ENCODE measurements at places on chromosomes 5 and 9. TPM values are rescaled to one million over a fixed set of nuclear protein-coding genes. Genes with fewer than 3 reads are reported as not detected.

GRCh38 chr9:36443581-36443980 is 43.5 kb upstream of the RNF38 start:
- H3K27me3 ChIP-seq: no peaks in the 10 kb centered on the region
- DNase-seq: no peak
- 0 out of 2 replicates have a peak overlapping the region, but pooled peaks have one; percentile 15 for H3K4me3 ChIP-seq
- H3K27ac ChIP-seq: peak overlapping the region; percentile 41
- H3K36me3 ChIP-seq: no peaks in the 10 kb centered on the region

- H3K4me3 ChIP-seq: no peak overlapping the region
- 0 out of 2 replicates have a peak, but pooled peaks cover 9% of the 10 kb centered on the region for H3K4me1 ChIP-seq
- DNase-seq: no peak
- no peak overlapping the region for H3K27ac ChIP-seq
- H3K27me3 ChIP-seq: no peaks in the 10 kb centered on the region
Observed at GRCh38 chr5:142540922-142541422, 144.9 kb downstream of the FGF1 start.

DNA sequence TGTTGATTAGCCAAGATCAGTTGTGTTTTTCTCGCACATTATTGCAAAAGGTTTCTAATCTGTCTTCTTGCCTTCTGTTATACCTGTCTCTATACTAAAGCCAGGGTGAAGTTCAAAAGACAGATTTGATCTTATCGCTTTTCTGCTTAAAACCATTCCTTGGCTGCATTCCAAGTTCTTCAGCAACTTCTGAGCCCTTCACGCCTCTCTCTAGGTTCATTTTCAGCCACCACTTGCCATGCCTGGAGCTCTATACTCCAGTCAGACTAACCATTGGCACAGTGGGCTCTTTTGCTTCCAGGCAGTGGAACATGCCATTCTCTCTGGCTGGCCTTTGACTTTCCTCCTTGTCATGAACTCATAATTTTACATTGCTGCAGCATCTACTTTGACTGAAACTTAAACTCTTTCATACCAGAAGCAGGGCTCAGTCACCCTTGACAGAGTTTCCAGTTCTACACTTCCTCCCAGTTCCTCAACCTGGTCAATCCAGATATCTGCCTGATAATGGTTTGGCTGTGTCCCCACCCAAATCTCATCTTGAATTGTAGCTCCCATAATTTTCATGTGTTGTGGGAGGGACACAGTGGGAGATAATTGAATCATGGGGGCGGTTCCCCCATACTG is 114.4 kb downstream of the SLC12A2 start:
- H3K4me1 ChIP-seq: peaks cover 60% of the 10 kb centered on the region
- H3K36me3 ChIP-seq: no peaks in the 10 kb centered on the region
- no peak overlapping the region for H3K4me3 ChIP-seq
- H3K27ac ChIP-seq: peak overlapping the region; percentile 99

TMEM252 gene
- not detected for total RNA-seq

GRCh38 chr5:123365156-123365555 is 58.0 kb downstream of the CEP120 start:
- no peaks in the 10 kb centered on the region for H3K4me1 ChIP-seq
- H3K36me3 ChIP-seq: 0 out of 2 replicates have a peak, but pooled peaks cover 14% of the 10 kb centered on the region
- DNase-seq: no peak
- no peaks in the 10 kb centered on the region for H3K27me3 ChIP-seq

DNA sequence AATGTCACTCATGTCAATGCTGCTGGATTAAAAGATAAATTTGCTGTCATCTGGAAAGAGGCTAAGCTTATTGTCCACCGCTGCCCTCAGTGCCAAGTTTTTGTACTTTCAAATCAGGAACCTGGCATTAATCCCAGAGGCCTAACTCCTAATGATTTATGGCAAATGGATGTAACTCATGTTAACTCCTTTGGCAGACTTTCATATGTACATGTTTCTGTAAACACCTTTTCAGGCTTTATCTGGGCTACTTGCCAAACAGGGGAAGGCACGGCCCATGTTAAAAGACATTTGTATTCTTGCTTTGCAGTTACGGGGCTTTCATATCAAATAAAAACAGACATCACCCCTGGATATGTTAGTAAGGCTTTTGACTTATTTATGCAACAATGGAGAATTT is 608.0 kb upstream of the ACO1 start:
- no peak overlapping the region for H3K27ac ChIP-seq
- H3K36me3 ChIP-seq: no peaks in the 10 kb centered on the region
- no peaks in the 10 kb centered on the region for H3K27me3 ChIP-seq
- no peak overlapping the region for H3K4me3 ChIP-seq
- H3K4me1 ChIP-seq: no peaks in the 10 kb centered on the region

ALDH1A1 gene
- total RNA-seq: 3.7 TPM

KCNV2 gene
- not detected for total RNA-seq

CYLC2 gene
- total RNA-seq: not detected

RNF130 gene
- total RNA-seq: 52.9 TPM

CDC20B gene
- not detected for total RNA-seq

SLC6A18 gene
- not detected for total RNA-seq

GRCh38 chr9:81669866-81670265 is 19.5 kb downstream of the TLE1 start:
- no peaks in the 10 kb centered on the region for H3K27me3 ChIP-seq
- no peaks in the 10 kb centered on the region for H3K4me1 ChIP-seq
- no peak overlapping the region for H3K27ac ChIP-seq
- DNase-seq: no peak
- H3K4me3 ChIP-seq: no peak overlapping the region

DNA sequence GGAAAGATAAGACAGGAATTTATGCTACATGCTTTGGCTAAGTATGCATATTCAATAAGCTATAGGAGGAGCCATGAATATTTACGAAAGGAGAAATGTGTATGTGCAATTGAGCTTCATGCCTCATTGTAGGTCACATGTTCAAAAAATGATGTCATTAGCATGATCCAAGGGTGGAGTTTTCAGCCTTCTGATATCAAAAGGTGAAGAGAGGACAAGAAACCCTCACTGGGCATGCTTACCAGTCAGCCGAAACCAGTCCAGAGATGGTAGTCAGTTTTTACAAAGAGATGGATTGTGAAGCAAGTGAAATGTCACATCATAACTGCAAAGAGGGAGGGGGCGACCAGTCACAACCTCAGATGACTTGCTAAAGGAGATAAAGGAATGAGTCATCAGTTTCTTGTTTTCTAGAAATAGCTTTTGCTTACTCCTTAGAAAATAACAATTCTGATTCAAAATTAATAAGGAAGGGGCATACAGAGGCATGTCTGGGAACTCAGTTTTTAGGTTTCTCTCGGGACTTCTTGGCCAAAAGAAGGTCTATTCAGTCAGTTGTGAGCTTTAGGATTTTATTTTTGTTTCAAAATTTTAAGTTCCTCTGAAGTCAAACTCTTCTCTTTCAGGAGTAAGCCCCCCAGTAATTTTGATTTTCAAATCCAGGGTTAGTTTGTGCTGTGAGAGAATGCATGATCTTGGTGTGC is 1067.8 kb upstream of the EDIL3 start:
- H3K27ac ChIP-seq: no peak overlapping the region
- DNase-seq: no peak
- H3K36me3 ChIP-seq: no peaks in the 10 kb centered on the region
- no peak overlapping the region for H3K4me3 ChIP-seq

GRCh38 chr9:86643946-86644674 is 289.9 kb upstream of the TUT7 start:
- 0 out of 2 replicates have a peak, but pooled peaks cover 6% of the 10 kb centered on the region for H3K4me1 ChIP-seq
- no peak overlapping the region for H3K27ac ChIP-seq
- H3K4me3 ChIP-seq: no peak overlapping the region
- no peaks in the 10 kb centered on the region for H3K36me3 ChIP-seq
- no peak for DNase-seq

DNA sequence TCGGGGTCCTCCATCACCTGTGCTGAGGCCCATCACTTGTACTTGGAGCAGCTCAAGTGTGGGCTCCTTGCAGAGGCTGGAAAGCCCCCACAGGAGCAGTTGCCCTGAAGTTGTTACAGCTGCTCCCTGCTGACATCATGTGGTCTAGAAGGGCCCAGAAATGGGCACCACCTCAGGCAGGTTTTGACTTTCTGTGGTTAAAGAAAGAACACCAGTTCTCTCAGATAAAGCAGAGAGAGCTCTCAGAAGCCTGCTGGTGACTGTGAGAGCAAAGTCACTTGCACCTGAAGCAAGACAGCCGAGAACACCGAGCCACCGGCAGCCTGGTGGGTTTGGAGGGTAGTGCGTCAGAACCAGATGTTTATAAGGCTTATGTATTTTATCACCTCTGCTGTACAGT is 70.4 kb downstream of the MVB12B start:
- H3K4me1 ChIP-seq: no peaks in the 10 kb centered on the region
- no peaks in the 10 kb centered on the region for H3K36me3 ChIP-seq
- no peaks in the 10 kb centered on the region for H3K27me3 ChIP-seq
- no peak overlapping the region for H3K4me3 ChIP-seq
- H3K27ac ChIP-seq: no peak overlapping the region

GRCh38 chr9:131677049-131677443 is 62.8 kb downstream of the RAPGEF1 start:
- no peaks in the 10 kb centered on the region for H3K27me3 ChIP-seq
- no peak for DNase-seq
- peak overlapping the region; percentile 1 for H3K4me3 ChIP-seq

GRCh38 chr5:153745778-153746395 is 255.4 kb downstream of the GRIA1 start:
- H3K4me3 ChIP-seq: no peak overlapping the region
- H3K27me3 ChIP-seq: no peaks in the 10 kb centered on the region
- DNase-seq: no peak
- no peaks in the 10 kb centered on the region for H3K4me1 ChIP-seq
- H3K27ac ChIP-seq: no peak overlapping the region

GRCh38 chr5:116305899-116306298 is 221.1 kb downstream of the COMMD10 start:
- no peak overlapping the region for H3K4me3 ChIP-seq
- H3K4me1 ChIP-seq: no peaks in the 10 kb centered on the region
- no peak overlapping the region for H3K27ac ChIP-seq
- no peaks in the 10 kb centered on the region for H3K36me3 ChIP-seq

DNA sequence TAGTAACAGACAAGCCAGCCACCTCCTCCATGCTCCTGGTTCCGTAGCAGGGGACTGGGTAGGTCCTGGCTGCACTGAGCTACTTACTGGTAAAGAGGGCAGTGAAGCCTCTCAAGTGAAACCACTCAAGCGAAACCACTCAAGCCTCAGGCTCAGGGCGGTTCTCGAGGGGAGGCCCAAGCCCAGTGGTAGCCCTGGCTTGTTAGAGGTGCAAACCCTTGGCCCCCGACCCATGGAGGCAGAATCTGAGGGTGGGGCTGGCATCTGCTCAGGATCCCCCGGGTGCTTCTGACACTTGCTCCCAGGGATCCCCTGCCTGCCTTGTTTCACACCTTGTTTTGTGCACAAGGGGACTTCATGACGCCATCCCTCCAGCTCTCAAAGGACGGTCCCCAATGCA is 76.5 kb upstream of the OLFM1 start:
- H3K4me3 ChIP-seq: no peak overlapping the region
- no peak overlapping the region for H3K27ac ChIP-seq
- no peaks in the 10 kb centered on the region for H3K36me3 ChIP-seq
- H3K27me3 ChIP-seq: peaks cover 95% of the 10 kb centered on the region
- DNase-seq: no peak

DNA sequence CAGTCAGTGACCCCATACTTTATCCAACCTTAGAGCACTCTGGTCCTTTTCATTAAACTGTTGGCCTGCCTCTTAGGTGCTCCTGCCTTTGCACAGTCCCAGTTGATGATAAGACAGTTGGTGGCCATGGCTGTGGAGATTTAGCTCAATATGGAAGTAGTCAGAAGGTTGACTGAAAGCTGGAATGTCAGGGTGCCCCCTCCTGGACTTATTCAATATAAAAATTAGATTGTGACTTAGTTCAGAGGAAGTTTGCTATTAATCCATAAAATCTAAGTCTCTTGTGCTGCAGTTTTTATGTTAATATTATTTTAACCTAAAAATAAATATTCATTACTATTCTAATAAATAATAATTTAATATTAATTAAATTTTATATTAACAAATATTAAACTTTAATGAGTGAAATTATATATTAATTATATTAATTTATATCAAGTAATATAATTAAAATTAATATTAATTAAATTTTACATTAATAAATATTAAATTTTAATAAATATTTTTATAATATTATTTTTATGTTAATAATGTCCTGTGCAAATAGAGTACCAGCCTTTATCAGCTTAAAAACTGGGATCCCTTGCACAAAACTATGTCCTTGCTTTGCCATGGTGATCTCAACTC is 77.7 kb upstream of the ADAMTSL1 start:
- H3K36me3 ChIP-seq: no peaks in the 10 kb centered on the region
- H3K27ac ChIP-seq: no peak overlapping the region
- H3K27me3 ChIP-seq: no peaks in the 10 kb centered on the region
- peaks cover 28% of the 10 kb centered on the region for H3K4me1 ChIP-seq

- H3K4me1 ChIP-seq: no peaks in the 10 kb centered on the region
- H3K27me3 ChIP-seq: peaks cover 69% of the 10 kb centered on the region
- H3K27ac ChIP-seq: no peak overlapping the region
- no peaks in the 10 kb centered on the region for H3K36me3 ChIP-seq
- no peak for DNase-seq
- no peak overlapping the region for H3K4me3 ChIP-seq
Observed at GRCh38 chr5:174559141-174559540, 165.2 kb upstream of the MSX2 start.

- no peaks in the 10 kb centered on the region for H3K27me3 ChIP-seq
- DNase-seq: no peak
- no peaks in the 10 kb centered on the region for H3K4me1 ChIP-seq
- H3K27ac ChIP-seq: no peak overlapping the region
- no peak overlapping the region for H3K4me3 ChIP-seq
- no peaks in the 10 kb centered on the region for H3K36me3 ChIP-seq
Observed at GRCh38 chr9:79570448-79571308, 1.1 kb upstream of the TLE4 start.

DNA sequence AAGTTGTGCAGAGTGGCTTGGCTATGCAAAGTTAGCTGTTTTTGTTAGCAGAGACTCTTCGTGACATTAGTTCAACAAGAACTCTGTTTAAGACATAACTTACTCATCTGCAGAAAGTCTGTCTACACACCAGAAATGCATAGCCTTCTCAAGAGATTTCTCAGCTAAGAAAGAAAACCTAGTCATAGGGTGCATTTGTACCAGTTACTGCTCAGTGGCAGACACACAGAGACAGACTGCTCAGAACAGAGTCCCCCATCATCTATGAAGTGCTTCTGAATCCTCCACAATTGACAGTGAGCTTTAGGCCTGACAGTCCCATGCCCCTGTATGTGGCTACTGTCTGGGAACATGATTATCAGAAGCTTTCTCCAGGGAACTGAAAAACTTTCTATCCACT is 56.1 kb upstream of the IFNK start:
- H3K4me1 ChIP-seq: no peaks in the 10 kb centered on the region
- no peaks in the 10 kb centered on the region for H3K27me3 ChIP-seq

HRCT1 gene
- total RNA-seq: 3.6 TPM

SLCO4C1 gene
- 0.48 TPM for total RNA-seq

DNA sequence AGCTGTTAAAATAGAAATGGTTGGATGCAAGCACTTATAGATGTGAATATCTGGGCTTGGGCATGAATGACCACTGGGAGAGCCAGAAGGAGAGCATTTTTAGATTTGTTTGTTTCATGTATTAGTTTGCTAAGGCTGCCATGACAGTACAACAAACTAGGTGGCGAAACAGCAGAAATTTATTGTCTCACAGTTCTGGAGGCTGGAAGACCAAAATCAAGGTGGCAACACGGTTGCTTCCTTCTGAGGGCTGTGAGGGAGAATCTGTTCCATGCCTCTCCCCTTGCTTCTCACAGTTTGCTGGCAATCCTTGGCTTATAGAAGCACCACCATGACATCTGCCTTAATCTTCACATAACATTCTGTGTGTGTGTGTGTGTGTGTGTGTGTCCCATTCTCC is 20.2 kb upstream of the CDC23 start:
- peaks cover 5% of the 10 kb centered on the region for H3K27me3 ChIP-seq
- H3K4me3 ChIP-seq: no peak overlapping the region
- H3K4me1 ChIP-seq: no peaks in the 10 kb centered on the region
- H3K27ac ChIP-seq: no peak overlapping the region

GRCh38 chr5:26610577-26610976 is 427.8 kb downstream of the CDH9 start:
- no peaks in the 10 kb centered on the region for H3K36me3 ChIP-seq
- H3K4me3 ChIP-seq: no peak overlapping the region
- no peaks in the 10 kb centered on the region for H3K4me1 ChIP-seq
- no peak overlapping the region for H3K27ac ChIP-seq

POLR3G gene
- total RNA-seq: 4.4 TPM

Measured in PC-9 (cell line).